Activated CD4-positive, alpha-beta memory T cell treated with anti-CD3 and anti-CD28 coated beads for 36 hours (primary cell): ENCODE measurements at places on chromosomes 11 and 22. TPM values are rescaled to one million over a fixed set of nuclear protein-coding genes. Genes with fewer than 3 reads are reported as not detected.
A peak's percentile ranks its signal among the peaks of the same experiment; 100 is the strongest.

GRCh38 chr11:111360150-111361043, 18.7 kb downstream of the POU2AF1 start:
- no peak for DNase-seq
- peaks cover 5% of the 10 kb centered on the region for H3K36me3 ChIP-seq
- peaks cover 4% of the 10 kb centered on the region for H3K4me1 ChIP-seq

The TPBGL gene
- total RNA-seq = 0.07 TPM

DNA sequence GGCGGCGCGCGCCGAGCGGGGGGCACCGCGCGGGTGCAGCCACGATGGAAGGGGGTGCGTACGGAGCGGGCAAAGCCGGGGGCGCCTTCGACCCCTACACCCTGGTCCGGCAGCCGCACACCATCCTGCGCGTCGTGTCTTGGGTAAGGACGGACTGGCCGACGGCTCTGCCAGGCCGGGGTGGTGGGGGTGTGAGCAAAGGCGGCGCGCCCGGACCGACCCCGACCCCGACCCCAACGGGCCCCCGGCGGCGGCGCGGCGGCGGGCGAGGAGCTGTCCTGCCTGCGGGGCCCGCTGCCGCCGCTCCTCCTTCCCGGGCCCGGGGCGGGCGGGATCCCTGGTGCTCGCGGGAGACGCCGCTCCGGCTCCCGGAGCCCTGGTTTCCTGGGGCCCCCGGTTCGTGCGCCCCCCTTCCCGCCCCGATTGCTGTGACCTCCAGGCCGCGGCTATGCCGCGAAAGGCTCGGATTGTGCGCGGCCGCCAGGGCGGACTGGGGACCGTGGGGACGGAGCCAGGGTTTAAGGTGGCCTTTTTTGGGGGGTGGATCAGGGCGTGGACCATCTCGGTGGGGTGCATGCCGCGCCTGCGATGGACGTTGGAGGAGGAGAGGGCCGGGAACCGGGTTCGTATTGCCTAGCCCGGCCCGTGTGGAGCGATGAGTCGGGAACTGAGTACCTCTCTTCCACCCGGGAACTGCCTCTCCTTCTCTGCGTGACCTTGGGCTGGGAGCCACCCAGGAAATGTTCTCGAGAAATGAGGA, at the start of gene SYNGR1:
Gene SYNGR1 (plus strand): TSS at position 25 of the 760 bp plus-strand sequence. CDS start 20 bp downstream, at position 45.
- H3K4me1 ChIP-seq = peaks cover 10% of the 10 kb centered on the region
- no peaks in the 10 kb centered on the region for H3K36me3 ChIP-seq

DNA sequence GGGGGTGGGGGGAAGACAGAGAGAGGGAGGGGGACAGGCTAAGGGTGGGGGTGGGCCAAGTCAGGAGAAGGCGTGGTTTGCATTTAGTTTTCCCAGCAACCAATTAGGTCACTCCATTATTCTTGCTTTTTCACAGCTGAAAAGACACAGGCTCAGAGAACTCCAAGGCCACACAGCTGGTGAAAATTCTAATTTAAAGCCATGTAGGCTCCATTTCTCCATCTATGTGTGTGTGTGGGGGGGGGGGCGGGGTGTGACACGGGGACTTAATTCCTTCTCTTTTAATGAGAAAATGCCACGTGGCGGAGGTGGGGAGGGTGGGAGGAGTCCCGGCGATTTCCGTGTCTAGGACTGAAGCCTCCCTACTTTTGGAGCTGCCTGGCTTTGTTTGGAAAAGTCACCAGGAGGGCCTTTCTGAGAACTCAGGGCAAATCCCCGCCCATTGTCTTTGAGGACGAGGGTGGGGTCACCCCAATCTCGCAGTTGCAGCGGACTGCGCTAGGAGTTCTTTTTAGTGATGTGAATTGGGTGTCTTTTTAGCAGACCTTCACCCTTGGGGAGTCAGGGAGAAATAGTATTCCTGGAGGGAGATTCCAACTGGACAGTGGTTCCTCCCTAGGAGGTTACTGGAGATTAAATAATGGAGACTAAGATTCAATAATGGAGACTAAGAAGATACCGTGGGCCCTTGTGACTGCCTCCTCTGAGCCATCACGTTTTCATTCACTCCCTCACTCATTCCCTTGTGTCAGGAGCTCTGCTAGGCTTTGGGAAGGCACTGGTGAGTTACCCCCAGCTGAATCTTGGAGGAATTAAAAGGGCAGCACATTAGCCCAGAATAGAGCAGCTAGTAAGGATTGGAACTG, 36.4 kb upstream of the PTPRJ start:
- H3K4me1 ChIP-seq = peaks cover 23% of the 10 kb centered on the region
- no peak overlapping the region for H3K4me3 ChIP-seq
- no peaks in the 10 kb centered on the region for H3K27me3 ChIP-seq
- no peaks in the 10 kb centered on the region for H3K36me3 ChIP-seq

- no peak for DNase-seq
- no peaks in the 10 kb centered on the region for H3K36me3 ChIP-seq
- no peak overlapping the region for H3K27ac ChIP-seq
- H3K27me3 ChIP-seq = peaks cover 2% of the 10 kb centered on the region
- peaks cover 27% of the 10 kb centered on the region for H3K4me1 ChIP-seq
These were observed 72.9 kb downstream of the NAT10 start for GRCh38 chr11:34178209-34178821.

DNA sequence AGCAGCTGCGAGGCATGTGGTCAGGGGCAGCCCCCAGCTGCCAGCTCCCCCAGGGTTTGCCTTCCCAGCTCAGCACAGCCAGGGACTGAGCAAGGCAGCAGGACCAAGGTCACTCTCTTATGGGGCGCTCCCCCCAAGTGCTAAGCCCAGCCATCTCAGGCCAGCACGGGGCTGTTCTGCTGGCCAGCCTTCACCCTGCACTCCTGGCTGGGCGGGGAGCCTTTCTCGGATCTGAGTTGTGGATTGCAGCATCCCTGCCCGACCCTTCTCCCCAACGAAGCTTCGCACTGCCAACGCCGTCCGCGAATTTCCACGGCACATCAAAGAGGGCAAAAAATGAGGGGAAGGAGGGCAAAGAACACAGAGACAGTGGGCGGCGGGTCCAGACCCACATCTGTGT, 42.5 kb upstream of the GAL start:
- DNase-seq = no peak
- no peaks in the 10 kb centered on the region for H3K4me1 ChIP-seq
- no peaks in the 10 kb centered on the region for H3K36me3 ChIP-seq
- peaks cover 2% of the 10 kb centered on the region for H3K27me3 ChIP-seq
- H3K4me3 ChIP-seq = no peak overlapping the region

DNA sequence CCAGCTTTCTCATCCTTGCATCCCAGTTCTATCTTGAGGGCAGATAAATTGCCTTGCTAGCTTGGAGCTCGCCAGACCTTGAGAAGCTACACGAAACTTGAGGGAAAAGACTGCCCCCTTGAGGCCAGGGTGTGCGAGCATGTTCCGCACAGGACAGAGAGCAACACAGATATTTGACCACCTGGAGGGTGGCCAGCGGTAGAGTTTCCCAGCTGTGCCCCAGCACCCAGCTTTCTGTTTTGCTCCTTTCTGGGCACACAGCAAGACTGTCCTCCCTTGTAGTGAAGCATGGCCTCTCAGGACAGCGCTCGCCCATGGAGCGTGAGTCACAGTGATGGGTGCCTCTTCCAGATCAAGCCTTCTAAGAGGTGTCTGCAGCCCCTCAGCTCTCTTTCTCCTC, 23.5 kb downstream of the SPATA19 start:
- H3K36me3 ChIP-seq = no peaks in the 10 kb centered on the region
- no peak overlapping the region for H3K4me3 ChIP-seq
- H3K27me3 ChIP-seq = no peaks in the 10 kb centered on the region
- H3K27ac ChIP-seq = no peak overlapping the region
- DNase-seq = peak; percentile 51

DNA sequence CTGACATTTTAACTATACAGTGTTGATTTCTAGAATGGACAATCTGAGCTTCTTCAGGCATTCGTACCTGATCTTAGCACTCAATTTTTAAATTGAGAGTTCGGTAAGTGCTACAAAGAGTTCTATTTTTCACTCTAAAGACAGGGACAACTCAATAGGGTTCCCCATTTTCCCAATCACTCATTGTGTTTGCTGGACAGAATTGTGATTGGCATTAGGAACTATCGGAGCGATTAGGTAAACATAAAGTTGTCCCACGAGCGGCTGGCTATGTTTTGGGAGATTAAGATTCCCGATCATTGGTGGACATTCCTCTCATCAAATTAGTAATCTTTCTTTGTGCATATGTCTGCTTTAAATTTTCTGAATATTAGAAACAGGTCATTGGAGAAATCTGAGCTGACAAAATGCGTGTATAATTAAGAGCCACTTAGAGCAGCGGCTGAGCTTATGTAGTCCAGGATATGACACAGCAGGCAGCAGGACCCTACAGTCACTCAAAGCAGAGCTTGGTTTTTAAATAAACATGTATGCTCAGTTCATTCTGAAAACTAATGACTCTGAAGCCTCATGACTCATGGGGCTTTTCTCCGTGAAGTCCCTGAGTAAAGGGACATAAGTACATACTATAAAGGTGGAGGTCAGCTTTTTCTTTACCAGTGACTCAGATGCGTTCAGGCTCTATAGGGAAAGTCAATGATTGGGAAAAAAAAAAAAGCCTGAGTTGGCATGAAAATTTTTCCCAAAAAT, 109.4 kb downstream of the GRIA4 start:
- H3K4me3 ChIP-seq = no peak overlapping the region
- H3K27me3 ChIP-seq = peaks cover 1% of the 10 kb centered on the region
- no peak for DNase-seq
- no peaks in the 10 kb centered on the region for H3K36me3 ChIP-seq

The OR10D3 gene
- not detected for total RNA-seq

DNA sequence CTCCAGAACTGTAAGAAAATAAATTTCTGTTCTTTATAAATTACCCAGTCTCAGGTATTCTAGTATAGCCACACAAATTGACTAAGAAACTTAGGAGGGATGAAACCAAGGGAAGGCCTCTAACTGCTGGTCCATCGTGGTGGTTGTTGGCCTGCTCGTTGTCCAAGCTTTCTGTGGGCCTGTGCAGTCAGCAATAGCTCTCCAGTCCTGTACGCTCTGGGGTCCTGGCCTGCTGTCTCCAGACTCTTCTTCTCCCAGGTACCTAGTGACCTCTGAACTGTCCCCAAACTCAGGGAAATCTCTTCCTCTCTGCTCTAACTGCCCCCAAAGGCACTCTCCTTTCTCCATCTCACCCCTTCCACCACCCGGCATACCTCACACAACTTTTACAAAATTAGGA, 5.7 kb upstream of the VSIG10L2 start:
- H3K27me3 ChIP-seq = no peaks in the 10 kb centered on the region
- no peaks in the 10 kb centered on the region for H3K36me3 ChIP-seq
- no peak overlapping the region for H3K4me3 ChIP-seq
- no peak for DNase-seq
- H3K4me1 ChIP-seq = peaks cover 9% of the 10 kb centered on the region
- H3K27ac ChIP-seq = no peak overlapping the region

The CADM1 gene
- total RNA-seq = 1.5 TPM

DNA sequence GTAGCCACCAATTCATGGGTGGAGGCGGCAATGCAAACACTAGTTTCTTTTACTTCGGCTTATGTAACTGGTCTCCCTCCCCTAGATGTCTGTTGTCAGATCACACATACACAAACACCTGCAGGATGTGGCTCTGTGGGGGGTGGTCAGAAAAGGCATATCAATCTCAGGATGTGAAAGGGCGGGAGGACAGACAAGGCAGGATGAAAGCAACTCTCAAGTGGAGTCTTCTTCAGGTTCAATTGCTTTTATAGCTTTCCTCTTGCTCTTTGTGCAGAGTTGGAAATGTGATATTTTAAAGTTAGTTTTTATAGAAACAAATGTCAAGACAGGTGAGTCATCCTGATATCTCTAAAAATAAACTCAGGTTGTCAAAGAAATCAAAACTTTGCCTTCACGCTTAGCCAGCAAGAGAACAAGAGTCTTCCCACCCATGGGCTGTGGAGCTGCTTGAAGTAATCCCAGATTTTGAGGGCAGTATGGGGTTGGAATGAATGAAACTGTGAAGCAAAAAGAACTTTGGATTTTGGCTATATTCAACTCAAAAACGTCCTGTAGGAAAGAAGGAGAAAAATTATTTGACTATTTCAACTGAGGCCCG, 423.4 kb downstream of the GUCY1A2 start:
- no peaks in the 10 kb centered on the region for H3K36me3 ChIP-seq
- no peak overlapping the region for H3K4me3 ChIP-seq
- H3K27me3 ChIP-seq = no peaks in the 10 kb centered on the region
- H3K4me1 ChIP-seq = no peaks in the 10 kb centered on the region
- no peak overlapping the region for H3K27ac ChIP-seq

DNA sequence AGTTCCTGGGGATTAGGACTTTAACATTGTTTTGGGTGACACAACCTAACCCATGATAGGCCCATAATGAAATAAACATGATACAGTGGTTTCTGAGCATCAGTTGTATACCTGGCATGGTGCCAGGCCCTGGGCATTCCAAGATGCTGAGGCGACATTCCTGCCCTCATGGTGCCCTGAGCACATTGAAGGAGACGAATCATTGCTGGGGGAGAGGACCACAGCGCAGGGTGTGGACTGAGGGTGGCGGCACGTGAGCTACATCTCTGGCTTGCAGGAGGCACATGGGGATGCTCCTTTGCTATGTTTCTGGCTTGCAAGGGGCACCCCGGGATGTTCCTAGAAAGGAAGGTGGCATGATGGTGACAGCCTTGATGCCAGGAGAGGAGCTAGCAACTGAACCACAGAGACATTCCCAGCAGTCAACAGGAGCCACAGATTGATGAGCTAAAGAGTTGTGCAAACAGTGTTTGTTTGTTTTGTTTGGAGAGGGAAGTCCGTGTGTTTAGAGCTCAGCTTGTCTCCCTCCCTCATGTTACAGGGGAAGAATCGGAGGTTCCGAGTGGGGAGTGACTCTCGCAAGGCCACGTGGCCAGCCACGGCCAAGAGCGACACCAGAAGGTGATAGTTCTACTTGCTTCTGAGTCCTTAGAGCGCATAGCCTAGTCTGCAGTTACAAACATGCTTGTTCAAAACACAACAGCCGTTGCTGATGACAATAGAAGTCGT, 106.4 kb downstream of the MIAT start:
- no peaks in the 10 kb centered on the region for H3K27me3 ChIP-seq
- H3K4me1 ChIP-seq = no peaks in the 10 kb centered on the region
- H3K4me3 ChIP-seq = no peak overlapping the region
- no peak overlapping the region for H3K27ac ChIP-seq

- DNase-seq = no peak
- H3K27me3 ChIP-seq = peaks cover 3% of the 10 kb centered on the region
- no peak overlapping the region for H3K27ac ChIP-seq
- no peaks in the 10 kb centered on the region for H3K36me3 ChIP-seq
- no peaks in the 10 kb centered on the region for H3K4me1 ChIP-seq
- no peak overlapping the region for H3K4me3 ChIP-seq
These were observed 9.1 kb downstream of the CDC42EP2 start for GRCh38 chr11:65323813-65324212.

DNA sequence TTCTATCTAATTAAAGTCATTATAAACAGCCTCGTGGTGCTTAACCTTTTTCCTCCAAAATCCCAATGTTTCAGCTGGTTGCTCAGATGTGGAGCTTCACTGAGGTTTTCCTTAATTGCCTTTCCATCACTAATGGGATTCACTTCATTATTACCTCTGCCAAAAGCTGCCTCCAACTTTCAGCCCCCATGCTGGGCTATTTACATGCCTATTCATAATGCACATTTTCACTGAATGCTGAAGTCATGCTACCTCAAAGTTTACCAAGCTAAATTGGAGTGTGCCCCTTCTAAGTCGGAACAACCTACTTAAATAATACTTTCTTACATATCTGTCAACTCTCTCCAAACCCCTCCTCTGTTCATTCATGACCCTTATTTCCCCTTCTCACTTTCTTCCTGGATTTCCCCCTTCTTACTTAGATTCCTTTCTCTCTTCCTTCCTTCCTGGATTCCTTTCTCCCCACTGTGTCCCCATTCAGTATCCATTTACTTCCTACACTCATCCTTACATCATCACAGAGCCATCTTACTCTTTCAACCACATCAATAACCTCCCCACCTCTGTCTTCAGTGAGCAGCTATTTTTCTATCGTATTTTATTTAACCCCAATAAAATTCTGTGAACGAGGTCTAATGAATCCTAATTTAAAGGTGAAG, 887.3 kb upstream of the TENM4 start:
- no peak for DNase-seq
- no peak overlapping the region for H3K27ac ChIP-seq
- H3K27me3 ChIP-seq = no peaks in the 10 kb centered on the region
- H3K36me3 ChIP-seq = no peaks in the 10 kb centered on the region
